ENCODE measurements at places on chromosomes 4 and X.

DNA sequence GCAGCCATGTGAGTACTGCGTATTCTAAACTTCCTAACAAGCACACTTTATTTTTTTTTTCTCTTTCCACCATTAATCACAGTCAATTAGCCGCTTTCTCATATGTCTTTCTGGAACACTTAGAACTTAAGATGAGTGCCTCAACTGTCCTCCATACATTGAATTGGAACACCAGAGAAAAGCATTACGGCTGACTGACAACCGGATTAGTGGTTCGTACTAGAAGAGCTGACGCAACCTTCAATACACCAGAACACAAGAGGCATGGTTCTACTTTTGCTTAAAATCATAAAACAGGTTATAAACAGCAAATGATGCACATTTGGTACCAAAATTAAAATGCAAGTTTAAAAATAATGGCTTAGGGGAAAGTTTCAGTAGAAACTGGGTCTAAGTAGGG is 3.3 kb downstream of the TMEM47 start:
- DNase-seq: no peak

DNA sequence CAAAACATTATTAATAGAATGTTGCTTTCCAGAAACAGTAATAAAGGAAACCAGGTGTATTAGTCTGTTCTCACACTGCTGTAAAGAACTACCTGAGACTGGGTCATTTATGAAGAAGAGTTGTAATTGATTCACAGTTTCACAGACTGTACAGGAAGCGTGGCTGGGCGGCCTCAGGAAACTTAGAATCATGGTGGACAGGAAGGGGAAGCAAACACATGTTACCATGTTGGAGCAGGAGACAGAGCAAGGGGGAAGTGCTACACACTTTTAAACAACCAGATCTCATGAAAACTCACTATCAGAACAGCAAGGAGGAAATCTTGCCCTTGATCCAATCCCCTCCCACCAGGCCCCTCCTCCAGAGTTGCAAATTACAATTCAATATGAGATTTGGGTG is 815.8 kb downstream of the TRIML1 start:
- DNase-seq: no peak

GRCh38 chr4:92988301-92988700 is 684.5 kb downstream of the GRID2 start:
- DNase-seq: no peak

- DNase-seq: no peak
Measured at GRCh38 chrX:24482823-24483415, 17.8 kb downstream of the PDK3 start.

GRCh38 chr4:1407657-1408333 is 1.6 kb upstream of the NKX1-1 start:
- no peak for DNase-seq

- no peak for DNase-seq
Measured at GRCh38 chr4:143207555-143207954, 22.8 kb downstream of the USP38 start.

- no peak for DNase-seq
Measured at GRCh38 chr4:139438141-139438540, 15.8 kb upstream of the RAB33B start.

DNA sequence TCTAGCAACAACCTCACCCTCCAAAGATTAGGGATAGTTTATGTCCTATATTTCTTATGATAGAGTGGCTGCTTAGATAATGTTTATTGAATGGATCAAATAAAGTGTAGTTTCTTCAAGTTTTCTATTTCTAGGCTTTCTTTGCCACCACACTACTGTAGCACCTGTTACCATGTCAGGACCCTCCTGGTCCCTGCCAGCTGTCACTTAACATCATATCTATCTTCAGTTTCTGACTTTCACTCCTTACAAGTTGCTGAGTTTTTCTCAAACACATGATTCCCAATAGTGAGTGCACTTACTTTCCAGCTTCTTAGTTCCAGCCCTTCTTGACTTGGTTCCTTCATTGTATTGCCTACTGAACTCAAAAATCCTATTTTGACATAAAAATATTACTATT is 593.9 kb upstream of the PITX2 start:
- DNase-seq: no peak

- DNase-seq: no peak
Measured at GRCh38 chr4:102780476-102781144, 19.8 kb upstream of the MANBA start.

DNA sequence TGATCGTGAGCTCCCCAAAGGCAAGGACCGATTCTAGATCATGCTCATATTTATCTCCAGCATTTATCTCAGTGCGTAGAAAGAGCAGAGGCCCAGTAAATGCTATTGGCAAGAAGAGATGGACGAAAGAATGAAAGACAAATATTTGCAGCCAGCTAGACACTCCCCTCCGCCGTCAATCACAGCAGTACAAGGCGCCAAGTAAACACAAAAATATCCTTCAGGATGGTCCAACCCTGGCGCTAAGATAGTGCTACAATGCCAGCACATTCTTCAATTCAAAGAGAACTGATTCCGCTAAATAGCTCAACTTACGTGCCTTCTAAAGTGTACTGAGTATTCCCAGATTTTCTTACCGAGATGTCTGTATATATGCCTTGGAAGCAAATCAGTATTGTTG is 114.5 kb downstream of the DDX53 start:
- DNase-seq: no peak

DNA sequence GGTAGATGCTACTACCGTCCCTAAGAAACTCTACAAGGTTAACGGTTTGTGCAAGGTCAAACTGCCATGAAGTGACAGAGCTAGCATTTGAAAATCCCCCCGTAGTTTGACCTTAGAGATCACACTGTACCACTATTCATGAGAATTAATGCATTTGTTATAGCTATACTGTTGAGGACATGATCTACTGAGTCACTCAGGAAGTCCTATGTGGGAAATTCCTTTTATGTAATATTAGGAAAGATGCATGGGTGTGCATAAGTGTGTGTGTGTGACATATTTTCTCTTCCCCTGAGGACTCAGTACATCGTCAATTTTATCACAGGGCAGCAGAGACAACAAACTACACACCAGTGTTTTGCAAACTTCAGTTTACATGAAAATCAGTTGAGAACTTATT is 141.1 kb downstream of the FBXW7 start:
- DNase-seq: no peak

DNA sequence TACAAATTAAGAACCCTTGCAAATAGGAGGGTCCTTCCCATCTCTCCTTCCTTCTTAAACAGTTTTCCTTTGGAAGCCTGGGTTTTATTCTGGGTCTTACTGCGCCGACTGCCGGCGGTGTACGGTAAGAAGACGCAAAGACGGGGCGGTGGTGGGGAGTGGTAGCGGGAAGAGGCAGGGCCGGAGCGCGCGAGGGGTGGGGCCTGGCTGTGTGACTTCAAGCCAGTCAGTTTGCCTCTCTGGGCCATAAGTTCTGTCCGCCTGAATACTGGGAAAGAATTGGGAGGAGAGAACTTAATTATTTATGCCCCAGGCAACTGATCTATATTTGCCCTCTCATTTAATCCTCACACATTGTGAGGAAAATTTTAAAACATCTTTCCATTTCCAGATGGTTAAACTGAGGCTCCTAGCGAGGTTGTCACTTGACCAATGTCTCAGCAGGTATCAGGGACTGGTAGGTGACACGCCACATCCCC is 726 bp upstream of the KANTR start:
- peak; percentile 53 for DNase-seq

DNA sequence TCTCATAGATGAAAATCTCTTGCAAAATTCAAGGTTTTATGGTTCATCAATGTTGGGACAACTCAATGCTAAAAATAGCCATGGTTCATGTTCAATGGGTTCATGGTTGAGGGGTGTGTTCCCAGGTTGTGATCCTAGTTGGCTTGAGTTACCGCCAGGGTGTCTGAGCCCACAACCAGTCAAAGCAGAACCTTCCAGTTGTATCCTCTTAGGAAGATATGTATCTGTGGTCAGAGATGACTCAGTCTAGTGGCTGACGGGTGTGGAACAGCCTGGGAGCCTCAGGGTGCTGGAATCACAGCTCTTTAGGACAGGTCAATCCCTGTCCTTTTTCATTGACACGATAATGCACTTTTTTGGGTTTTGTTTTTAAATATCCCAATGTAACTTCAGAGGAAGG is 192.3 kb upstream of the NR3C2 start:
- DNase-seq: no peak

DNA sequence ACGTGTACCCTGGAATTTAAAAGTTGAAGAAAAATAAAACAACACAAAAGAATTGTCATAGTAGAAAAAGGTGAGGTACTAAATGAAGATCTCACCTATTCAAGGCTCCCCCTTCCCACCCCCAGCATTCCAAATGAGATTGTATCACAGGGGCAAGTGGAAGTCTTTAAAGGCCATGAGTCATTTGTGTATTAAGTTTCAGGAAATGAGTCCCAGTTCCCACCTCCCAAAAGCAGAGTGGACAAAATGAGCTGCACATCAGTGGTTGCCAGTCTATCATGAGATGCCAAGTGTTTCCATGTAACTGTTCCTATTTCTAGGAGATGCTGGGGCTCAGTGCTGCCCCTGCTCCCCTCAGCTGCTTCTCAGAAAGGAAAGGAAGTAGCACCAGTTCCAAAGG is 20.1 kb downstream of the ARHGEF9 start:
- DNase-seq: no peak

- DNase-seq: no peak
Measured at GRCh38 chrX:129007631-129008030, 515.7 kb downstream of the SMARCA1 start.

DNA sequence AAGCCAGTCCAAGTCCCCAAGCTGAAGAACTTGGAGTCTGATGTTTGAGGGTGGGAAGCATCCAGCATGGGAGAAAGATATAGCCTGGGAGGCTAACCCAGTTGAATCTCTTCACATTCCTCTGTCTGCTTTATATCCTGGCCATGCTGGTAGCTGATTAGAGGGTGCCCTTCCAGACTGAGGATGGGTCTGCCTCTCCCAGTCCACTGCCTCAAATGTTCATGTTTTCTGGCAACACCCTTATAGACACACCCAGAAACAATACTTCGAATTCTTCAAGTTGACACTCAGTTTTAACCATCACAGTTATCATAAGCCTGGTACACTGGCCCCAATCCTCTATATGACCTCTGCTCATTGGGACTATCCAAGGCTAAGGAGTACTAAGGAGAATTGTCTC is 124.1 kb upstream of the WDR1 start:
- no peak for DNase-seq

- no peak for DNase-seq
Measured at GRCh38 chr4:82797405-82798111, 1.0 kb downstream of the SCD5 start.

GRCh38 chrX:10112510-10112909 is 44.3 kb upstream of the CLCN4 start:
- no peak for DNase-seq

DNA sequence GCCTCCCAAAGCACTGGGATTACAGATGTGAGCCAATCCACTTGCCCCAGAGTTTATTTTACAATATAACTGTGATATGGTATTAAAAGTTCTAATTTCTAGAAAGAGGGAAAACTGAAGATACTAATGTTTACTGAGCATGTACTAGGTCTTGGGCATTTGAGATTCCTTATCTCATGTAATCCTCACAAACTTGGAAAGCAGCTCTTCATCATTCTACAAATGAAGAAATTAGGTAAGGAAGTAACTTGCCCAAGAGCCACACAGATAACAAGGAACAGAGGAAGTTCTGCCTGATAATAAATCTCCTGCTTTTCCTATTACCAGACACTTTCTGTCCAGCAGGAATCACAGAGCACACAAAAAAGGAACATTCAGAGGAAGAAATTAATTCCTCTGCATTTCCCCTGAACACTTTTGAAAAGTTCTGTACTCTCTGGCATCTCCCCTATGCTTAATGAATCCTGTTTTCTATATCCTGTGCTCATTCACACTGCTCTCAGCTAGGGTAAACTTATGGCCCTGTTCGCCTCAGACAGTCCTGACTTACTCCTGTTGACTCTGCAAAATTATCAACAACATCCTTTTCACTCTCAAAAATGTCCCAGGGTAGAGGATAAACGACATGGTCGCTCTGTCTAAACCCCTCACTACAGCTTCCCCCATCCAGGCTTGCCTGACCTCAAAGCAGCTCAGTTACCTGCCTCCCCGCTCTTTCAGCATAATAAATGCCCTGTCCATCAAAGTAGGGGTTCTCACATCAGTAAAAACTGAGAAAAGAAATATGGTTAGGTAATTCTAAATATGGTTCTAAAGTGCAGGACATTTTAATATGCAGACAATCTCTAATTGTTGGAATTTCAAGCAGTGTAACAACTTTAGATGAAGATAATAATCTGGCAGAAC is 13.6 kb downstream of the SH3RF1 start:
- DNase-seq: no peak

GRCh38 chrX:6962006-6962355 is 185.5 kb upstream of the STS start:
- DNase-seq: no peak

- DNase-seq: no peak
Measured at GRCh38 chr4:8732681-8733243, 138.9 kb downstream of the HMX1 start.

DNA sequence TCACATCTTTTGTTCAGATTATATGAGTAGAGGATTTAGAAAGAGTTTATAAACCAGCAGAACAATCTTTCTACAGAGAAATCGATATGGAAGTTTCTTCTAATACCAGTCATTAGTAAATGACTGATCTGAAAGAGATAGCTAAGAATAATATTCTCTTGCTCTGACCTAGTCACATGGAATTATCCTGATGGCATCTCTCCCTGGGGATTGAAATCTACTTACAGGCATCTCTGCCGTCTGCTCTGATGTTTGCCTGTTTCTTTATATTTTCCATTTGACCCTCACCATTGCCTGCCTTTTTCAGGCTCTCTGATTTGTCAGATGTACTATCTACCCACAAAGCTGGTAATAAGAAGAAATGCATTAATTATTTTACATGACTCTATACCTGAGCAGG is 1157.3 kb downstream of the PCDH7 start:
- DNase-seq: no peak

- DNase-seq: no peak
Measured at GRCh38 chrX:136867096-136867491, 13.4 kb downstream of the RBMX start.

DNA sequence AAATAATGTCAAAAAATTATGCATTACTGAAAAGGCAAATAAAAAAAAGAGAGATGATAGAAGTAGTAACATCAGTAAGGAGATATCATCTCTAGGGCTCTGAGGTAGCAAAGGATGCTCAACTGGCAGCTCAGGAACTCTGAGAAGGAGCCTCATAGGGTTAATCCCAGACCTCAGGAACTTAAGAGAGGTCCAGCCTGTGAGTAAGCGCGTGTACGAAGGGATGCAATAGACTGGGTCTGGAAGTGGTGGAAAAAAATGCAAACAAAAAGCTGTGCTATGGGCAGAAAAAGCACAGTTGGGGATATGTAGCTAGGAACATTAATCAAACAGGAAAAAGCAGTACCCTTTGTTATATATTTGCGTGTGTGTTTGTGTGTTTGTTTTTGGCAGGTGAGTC is 282.0 kb downstream of the GALNTL6 start:
- DNase-seq: no peak

DNA sequence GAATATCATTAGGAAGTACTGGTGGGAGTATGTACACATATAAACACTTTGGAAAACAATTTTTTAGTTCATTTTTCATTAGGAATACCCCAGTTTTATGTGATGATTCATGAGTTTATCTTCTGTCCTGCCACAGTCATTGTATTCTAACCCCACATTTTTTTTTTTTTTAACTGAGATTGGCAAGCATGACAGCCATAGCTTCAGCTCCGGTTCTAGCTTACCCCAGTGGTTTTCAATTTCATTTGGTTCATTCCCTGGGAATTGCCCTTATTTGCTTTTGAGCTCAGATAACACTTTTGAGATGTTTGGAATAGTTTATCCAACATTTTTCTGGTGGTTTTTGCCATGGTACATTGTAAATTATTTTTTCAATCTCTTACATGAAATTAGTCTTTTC is 21.0 kb upstream of the FMR1 start:
- DNase-seq: no peak
